ENCODE measurements at places on chromosomes 5 and 9.

- DNase-seq = no peak
Observed at GRCh38 chr5:105167092-105167491, 1604.5 kb upstream of the NUDT12 start.

- DNase-seq = no peak
Observed at GRCh38 chr5:142201471-142201887, 92.9 kb downstream of the NDFIP1 start.

GRCh38 chr5:62000646-62001045 lies 305.4 kb upstream of the KIF2A start:
- no peak for DNase-seq

DNA sequence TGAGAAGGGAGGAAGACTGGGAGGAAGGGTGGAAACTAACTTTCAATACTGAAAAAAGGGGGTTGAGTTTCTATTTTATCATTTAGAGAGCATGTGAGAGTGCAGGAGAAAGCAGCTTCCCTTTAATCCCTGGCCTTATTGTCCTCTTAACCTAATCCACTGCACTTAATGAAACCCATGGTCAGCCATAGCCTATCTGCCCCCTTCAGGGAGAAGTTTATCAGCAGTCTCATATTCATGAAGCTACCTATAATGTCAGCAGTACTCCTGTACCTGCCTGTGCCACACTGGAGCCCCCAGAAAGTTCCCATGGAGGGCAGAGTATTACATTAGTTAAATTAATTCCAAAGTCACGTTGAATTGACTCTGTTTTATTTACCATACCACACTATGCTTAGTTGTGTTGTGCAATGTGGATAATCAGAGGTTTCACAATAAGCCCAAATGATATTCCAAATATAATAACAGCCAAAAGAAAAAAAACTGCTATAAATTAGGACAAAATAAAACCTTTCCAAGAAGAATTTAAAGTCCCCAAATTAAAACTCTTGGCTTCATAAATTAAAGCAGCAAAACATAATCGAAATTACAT lies 62.9 kb downstream of the MUSK start:
- DNase-seq = no peak

GRCh38 chr9:71268871-71269635 lies 147.6 kb upstream of the TRPM3 start:
- DNase-seq = no peak

GRCh38 chr5:141742866-141743851 lies 61.1 kb upstream of the ARAP3 start:
- no peak for DNase-seq

- no peak for DNase-seq
Observed at GRCh38 chr5:74355041-74355824, 285.3 kb downstream of the ENC1 start.

GRCh38 chr5:154764967-154765366 lies 9.8 kb downstream of the LARP1 start:
- DNase-seq = no peak

DNA sequence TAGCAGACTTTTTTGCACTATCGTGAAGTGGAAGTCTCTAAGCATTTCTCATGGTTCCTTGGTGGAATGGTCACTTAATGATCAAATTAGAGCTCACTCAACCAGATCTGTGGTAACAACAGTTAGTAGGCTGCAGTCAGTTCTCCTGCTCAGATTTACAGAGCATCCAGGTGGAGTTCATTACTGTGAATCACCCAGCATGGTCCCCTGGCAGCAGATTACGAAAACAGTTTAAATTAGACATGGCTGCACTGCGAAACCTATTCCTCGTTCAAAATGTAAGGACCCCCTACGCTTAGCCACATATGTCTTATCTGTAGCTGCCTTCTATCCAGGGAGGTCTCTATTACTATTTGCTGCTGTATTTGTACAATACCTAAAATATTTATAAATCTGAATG lies 823.6 kb upstream of the ARRDC3 start:
- DNase-seq = no peak

- no peak for DNase-seq
Observed at GRCh38 chr9:1170918-1171317, 120.8 kb downstream of the DMRT2 start.

DNA sequence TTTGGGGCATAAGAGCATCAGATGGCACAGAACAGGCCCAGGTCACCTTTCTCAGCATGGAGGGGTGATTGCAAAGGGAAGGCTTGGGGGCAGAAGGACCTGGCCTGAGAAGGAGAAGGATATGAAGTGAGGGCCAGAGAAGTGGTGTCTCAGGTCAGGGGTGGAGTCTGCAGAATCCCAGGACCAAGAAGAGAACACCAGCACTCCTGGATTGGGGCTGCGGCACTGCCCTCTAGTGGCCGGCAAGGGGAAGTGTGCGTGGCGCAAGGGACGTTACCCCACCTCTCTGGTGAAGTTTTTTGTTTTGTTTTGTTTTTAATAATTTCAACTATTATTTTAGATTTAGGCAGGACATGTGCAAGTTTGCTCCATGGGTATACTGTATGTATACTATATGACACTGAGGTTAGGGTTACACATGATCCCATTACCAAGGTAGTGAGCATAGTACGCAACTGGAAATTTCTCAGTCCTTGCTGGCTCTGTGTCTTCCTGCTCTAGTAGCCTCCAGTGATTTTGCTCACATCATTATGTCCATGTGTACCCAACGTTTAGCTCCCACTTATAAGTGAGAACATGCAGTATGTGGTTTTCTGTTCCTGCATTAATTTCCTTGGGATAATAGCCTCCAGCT lies 1548.6 kb downstream of the EFNA5 start:
- peak; percentile 5 for DNase-seq

DNA sequence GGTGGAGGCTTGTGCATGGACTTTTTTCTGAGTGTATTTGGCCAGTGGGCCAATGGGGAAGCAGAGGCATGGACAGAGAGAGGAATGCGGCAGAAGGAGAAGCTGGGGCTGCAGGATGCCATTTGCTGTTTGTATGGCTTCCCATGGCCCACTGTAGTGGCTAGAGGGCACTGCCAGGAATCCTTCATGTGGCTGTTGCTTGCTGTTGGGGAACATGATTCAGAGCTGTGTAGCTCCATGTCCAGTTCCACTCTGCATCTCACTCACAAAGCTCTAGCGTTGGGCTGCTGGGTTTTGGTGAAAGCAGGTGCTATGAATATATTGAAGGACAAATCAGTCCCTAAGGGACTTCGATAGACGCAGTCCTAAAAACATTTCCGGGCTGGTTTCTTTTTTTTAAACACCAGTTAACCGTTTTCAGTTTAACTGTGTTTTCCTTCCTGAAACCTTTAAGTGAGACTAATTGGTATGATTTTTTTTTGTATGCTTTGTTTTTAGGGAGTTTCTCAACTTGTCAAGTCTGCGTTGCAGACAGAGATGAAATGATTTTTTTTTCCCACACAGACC lies 51.3 kb downstream of the SLC22A5 start:
- no peak for DNase-seq

DNA sequence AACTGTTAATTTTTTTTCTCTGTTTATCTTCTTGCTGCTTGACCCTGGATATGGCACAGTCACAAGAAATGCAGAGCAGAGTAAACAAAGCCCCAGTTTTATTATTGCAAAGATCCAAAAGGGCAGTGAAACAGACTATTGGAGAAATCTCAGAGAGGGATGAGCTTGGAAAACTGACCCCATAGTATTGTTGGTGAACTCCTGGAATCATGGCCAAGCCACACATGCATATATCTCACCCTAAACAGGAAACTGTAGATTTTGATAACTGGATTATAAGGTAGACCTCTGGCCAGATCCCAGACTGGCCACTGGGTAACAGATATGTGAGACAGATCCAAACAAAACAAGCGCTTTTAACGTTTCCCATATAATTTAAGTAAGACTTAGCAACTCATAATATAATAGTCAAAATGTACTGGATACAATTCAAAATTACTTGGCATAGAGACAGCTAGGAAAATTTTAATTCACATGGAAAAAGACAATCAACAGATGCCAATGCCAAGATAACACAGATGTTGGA lies 263.5 kb upstream of the SEMA6A start:
- no peak for DNase-seq

- no peak for DNase-seq
Observed at GRCh38 chr9:70117835-70118319, 74.2 kb downstream of the MAMDC2 start.

GRCh38 chr9:76730801-76731200 lies 33.4 kb upstream of the PCA3 start:
- peak; percentile 15 for DNase-seq

DNA sequence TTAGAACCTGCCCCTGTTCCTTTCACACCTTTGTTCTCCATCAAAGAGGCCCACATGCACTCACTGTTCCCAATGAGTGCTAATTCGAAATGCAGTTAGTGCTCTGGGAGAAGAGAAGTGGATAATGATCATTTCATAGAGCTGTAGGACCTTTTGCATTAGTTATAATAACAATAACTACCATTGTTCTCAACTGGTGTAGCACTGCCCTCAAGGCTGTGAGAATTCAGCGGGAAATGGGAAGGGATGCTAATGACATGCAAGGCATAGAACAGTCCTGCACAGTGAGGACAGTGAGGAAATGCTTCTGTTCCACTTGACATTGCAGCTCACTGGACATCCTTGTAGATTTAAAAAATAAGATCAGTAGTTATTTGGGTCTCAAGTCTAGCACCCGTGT lies 187.4 kb downstream of the FBXL7 start:
- DNase-seq = no peak

GRCh38 chr9:95038666-95039065 lies 278.8 kb downstream of the FANCC start:
- DNase-seq = no peak

DNA sequence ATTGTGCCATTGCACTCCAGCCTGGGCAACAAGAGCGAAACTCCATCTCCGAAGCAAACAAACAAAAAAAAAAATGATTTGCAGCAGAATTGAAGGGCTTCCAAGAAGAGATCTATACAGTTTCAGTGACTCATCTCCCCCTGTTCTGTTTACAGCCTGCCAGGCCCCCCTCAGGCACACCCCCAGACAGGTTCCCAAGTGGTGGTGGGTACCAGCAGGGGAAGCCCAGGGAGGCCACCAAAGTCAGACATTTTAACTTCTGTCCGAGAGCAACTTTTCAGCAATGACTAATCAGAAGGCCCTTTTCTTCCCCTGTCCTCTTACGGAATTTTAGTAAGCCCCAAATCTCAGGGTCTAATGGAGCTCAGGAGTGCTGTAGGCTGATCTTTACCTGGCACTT lies 98.7 kb downstream of the PAX5 start:
- DNase-seq = no peak

- DNase-seq = no peak
Observed at GRCh38 chr9:4417578-4418325, 72.5 kb upstream of the SLC1A1 start.

- no peak for DNase-seq
Observed at GRCh38 chr5:14611737-14612136, 30.1 kb downstream of the OTULINL start.

- DNase-seq = no peak
Observed at GRCh38 chr5:136086783-136087566, 45.7 kb upstream of the SMAD5 start.

DNA sequence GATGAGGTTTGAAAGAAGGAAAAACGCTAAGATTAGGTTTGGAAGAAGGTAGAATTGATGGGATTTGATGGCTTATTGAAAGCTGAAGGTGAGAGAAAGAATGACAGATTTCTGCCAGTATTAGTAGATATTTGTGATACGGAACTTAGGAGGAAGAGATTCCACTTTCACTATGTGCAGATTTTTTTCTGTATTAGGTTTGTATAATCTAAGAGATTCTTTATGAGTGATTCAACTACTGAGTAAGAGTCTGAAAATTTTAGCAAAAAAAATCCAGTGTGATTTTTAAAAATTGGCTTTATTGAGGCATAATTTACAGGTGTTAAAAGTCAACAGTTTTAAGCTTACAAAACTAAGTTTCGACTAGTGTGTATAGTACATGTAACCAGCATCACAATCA lies 54.1 kb downstream of the AP3S1 start:
- no peak for DNase-seq

DNA sequence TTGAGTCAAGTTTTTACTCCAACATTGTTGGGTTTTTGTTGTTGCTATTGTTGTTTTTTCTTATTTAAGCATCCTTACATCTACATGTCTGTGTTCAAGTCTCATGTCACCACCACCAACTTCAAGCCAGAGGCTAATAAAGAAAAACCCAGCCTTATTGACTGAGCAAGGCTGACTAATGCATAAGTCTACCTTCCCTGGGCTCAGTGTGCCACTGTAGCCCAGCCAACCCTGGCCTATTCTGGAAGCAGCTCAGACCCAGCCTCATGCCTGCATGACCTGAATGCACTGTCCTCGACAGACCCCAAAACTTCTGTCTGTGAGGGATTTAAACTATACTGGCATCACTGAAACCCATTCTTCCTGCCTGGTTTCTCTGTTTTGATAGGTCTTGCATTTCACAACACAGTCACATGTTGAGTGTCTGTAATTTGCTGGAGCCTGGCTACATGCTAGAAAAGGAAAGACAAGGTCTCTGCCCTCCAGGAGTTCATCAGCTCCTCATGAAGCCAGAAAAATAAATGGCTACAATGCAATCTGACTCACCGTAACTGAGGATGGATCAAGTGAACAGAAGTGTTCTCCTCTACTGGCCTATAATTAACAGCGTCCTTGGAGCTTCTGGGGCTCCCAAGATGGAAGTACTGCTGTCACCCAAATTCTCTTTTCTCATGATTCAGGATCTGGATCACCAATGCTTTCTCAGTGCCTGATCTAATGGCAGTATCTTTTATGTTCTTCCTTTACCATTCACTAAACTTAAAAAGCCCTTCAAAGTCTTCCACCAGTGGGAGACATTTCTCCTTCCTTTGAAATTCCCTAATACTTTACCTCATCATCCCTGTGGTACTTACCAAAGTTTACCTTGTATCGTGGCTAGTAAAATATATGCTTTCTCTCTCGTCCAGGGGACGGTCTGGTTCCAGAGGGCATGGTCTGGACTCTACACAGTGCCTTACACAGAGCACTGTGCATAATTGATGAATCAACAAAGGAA lies 103.9 kb upstream of the IFNE start:
- no peak for DNase-seq

DNA sequence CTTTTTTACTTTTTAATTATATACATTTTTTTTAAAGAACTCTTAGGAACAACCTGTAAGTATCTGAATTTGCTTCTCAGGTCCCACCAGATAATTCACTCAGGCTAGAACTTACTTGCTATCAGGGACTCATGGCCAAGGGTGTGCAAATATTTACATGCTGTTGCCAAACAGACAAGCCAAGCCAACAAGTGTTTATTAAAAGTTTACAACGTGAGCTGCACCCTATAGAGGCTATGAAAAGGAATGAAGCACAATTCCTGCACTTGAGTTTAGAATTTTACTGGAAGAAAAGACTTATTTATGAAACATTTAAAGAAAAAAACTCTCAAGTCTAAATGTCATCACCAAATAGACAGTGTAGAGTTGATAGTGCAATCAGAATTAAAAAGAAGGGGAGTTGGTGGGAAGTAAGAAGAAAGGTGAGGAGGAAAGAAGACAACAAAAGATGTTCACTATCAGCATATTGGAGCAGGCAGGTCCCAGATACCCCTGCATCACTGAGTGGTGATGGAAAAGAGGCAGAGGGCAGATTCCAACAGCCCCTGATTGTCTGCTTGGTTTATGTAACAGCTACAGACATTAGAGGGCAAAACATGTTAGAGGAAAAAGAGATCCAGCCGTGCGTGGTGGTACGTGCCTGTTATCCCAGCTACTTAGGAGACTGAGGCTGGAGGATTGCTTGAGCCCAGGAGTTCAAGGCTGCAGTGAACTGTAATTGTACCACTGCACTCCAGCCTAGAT lies 32.8 kb downstream of the SH3RF2 start:
- no peak for DNase-seq

GRCh38 chr5:171874234-171874633 lies 88.6 kb downstream of the SMIM23 start:
- peak; percentile 88 for DNase-seq

GRCh38 chr5:112195924-112196323 lies 223.2 kb downstream of the EPB41L4A start:
- no peak for DNase-seq

Data from inflammatory macrophage treated with lipopolysaccharide for 4 hours (primary cell).